T-helper 2 cell (primary cell): ENCODE measurements at places on chromosomes 5 and 9.

GRCh38 chr9:14189146-14189545 lies 124.8 kb downstream of the NFIB start:
- no peak for DNase-seq

DNA sequence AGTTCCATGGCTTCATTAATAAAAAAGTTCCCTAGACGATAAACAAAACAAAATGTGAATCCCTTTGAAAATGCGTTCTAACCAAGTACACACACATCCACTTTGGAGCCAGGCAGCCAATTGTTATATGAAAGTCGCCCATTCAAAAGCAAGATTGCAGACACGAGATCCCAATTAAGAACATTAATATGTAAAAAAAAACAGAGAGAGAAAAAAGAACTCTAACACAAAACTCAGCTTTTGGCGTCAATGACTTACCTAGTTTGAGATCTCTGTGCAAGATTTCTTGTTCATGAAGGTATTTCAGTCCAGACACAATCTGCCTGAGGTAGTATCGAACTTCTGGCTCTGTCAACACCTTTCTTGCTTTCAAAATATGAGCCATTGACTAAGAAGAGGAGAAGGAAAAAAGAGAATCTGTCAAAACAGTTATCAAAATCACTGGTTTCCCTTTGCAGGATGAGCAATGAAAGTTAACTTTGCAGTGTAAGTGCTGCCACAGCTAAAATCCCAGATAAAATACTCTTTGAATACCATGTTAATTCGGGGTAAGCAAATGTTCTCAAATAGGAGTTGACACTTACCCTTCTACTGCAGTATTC lies 1.6 kb downstream of the PLK2 start:
- no peak for DNase-seq

DNA sequence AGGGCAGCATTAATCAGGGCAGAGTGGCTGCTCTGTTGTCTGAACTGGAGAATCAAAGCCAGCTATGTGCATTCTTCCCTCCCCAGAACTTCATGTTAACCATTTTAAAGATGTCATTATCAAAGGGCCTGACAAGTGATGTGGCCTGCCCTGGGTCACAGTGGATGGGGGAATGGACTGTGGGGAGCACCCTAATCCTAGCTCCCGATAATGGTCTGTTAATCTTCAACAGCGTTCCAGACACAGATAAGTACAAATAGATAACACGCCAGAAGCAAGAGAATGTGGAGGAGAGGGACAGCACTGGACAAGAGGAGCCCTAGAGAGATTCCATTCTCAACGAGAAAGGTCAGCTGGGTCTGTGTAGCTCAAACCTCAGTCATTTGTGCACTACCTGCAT lies 77.5 kb downstream of the DPYSL3 start:
- DNase-seq, result no peak

- peak; percentile 82 for DNase-seq
Observed at GRCh38 chr5:50751064-50751657, 84.7 kb downstream of the PARP8 start.

DNA sequence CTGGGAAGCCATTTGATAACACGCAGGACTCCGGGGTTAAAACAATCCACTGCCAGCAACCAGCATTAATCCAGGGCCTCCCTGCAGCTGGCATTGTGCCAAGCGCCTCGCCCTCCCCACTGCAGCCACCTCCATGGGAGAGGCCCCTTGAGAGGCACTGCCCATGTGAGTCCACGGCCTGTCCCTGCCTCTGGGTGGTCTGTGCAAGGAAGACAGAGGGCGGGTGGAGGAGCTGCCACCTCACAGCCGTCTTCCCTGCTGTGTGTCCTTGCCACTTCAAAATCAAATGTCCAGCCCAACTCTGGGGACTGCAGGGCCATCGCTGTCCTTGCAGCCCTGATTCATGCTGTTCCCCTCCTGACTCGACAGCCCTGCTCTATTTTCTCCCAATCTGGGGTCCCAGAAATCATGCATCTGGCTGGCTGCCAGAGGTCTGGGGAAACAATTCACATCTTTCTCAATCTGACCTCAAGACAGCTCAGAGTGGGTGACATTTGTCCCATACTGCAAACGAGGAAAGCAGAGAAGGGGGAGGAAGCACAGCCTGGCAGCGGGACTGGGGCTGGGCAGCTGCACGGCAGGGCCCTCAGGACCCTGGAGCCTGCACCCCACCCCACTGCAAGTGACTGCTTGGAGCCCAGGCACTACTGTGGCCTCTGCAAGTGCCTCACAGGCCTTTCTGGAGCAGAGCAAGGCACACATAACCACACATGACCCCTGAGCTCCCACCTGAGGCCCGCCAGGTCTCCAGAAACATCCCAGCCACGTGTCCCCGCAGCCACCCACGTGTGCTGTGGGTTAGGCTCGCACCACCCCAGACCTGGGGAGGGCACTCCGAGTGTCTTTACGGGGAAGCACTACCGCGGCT lies 15.7 kb downstream of the BRD3OS start:
- no peak for DNase-seq

GRCh38 chr9:89029788-89030187 lies 38.5 kb downstream of the S1PR3 start:
- no peak for DNase-seq

DNA sequence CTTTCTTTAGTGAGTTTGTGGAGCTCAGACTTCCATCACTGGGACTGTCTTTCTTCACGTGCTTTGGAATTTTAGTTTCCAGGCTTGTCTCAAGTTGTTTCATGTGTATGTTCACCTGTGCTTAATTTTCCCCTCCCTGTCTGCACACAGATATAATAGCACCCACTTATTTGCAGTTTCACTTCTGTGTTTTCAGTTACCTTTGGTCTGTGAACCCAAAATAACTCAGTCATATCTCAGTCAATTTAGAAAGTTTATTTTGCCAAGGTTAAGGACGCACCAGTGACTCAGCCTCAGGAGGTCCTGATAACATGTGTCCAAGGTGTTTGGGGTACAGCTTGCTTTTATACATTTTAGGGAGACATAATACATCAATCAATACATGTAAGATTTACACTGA lies 330.4 kb downstream of the ICE1 start:
- DNase-seq, result no peak

DNA sequence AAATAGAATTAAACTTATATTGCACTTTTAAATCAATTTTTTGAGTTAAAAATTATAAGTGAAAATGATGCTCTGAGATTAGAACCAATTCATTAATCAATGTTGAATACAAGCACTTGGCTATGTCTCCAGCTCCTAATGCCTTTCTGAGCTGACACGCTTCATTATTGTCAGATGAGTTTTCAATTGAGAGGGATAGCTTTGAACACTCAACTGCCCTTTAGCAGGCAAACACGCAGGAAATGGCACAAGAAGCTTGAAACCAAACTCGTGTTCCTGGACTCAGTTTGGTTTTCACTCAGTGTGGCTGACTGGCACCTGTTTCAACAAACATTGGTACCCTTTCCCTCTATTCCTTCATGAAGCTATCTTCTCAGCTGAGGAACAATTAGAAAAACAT lies 109.8 kb downstream of the MCTP1 start:
- no peak for DNase-seq

DNA sequence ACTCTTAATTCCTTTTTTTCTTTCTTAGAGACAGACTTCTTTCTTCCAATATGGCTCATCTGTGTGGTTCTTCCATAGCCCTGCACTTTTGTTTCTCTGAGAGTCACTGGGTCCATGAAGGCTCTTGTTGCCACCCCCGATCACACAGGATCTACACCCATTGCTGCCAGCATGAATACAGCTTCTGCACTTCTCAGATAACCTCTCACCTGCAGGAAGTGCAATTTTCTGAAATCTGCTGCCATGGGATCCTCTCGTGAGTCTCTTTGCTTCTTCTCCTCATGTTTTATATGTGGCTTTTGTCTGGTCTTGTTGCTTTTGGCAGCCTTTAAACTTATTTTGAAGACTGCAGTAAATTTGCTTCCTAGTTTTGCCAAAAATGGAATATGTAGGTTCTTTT lies 171.2 kb downstream of the TMEM167A start:
- no peak for DNase-seq

- DNase-seq, result peak; percentile 92
Observed at GRCh38 chr9:93450945-93451815, at the start of gene FAM120A. Gene FAM120A, plus strand, starts transcription at chr9:93451685. Its CDS starts 231 bp downstream, at chr9:93451916.

- no peak for DNase-seq
Observed at GRCh38 chr5:78331523-78332080, 28.8 kb upstream of the SCAMP1 start.

DNA sequence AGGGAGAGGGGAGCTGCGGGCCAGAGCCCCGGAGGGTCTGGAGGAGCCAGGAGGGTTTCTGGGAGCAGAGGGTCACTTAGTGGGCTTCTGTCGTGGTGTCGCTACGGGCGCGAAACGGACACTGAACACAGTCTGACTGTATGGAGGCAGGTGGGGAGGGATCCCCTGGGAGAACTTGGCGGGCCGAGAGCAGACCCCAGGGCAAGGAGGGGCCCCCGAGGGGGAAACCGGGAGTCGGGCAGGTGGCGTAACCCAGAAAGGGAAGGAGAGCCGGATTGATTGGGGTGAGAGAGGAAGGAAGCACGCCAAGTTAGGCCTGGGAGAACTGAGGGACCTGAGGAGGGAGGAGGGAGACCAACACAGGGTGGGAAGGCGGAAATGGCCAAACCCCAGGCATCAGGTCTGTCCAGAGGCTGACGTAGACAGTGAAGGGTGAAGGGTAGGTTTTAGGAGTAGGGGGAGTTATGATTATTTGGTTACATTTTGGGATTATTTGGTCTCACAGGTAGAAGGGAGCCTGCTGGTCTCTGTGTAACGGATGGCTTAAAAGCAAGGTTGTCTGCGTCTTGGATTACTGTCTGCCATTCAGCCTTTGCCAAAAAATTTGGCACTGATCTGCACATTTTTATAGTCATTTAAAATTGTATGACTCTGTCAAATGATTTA lies 3.3 kb upstream of the MSMP start:
- no peak for DNase-seq

GRCh38 chr9:126085170-126085569 lies 241.5 kb upstream of the MVB12B start:
- no peak for DNase-seq

DNA sequence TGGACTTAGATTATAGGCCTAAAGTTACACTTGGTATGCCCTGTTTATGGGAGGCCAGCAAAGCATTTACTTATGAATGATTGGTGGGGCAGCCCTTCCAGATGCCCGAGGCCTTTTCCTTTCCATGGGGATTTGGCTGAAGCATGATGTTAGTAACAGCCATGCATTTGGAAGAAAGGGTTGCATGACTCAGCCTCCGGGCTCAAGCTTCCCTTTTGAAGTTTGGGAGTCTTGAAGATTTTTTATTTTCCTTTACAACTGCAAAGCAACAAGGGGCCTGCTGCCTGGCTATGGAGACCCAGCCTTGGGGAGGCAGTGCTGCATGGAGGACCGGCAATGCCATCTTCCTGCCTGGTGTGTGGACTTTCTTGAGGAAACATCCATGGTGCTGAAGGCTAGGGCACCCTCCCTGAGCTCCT lies 244.7 kb downstream of the ICE1 start:
- DNase-seq, result no peak

DNA sequence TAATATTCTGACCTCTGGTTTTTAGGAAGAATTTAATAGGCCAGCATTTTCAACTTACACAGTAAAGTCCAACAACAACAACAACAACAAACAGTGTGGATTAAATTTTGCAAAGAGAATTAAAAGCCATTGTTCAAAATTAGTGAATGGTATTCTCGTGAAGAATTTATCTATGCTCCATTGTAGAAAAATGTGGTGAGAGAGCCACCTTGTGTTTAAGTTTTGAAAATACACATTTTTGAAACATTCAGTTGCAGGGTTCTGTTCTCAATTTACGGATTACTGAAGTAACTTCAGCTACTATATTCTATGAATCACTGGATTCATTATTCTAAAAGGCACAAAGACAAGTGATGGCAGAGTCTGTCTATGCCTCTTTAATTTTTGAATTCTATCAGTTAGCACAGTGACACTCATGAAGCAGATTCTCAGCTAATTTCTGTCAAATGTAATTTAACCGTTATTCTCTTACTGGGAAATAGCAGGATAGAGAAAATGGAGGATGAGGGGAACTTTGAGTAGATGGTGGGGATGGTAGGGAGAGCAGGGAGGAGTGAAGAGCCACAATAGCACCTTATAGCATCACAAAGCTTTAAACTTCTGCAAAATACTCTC lies 11.0 kb downstream of the CCDC152 start:
- DNase-seq, result no peak

- DNase-seq, result no peak
Observed at GRCh38 chr5:176700239-176700847, 53.1 kb downstream of the TSPAN17 start.

- no peak for DNase-seq
Observed at GRCh38 chr5:58937031-58937681, 354.3 kb downstream of the RAB3C start.

GRCh38 chr5:128201065-128201926 lies 117.7 kb downstream of the SLC12A2 start:
- peak; percentile 73 for DNase-seq

- peak; percentile 50 for DNase-seq
Observed at GRCh38 chr5:149990518-149991376, 9.7 kb downstream of the TIGD6 start.

DNA sequence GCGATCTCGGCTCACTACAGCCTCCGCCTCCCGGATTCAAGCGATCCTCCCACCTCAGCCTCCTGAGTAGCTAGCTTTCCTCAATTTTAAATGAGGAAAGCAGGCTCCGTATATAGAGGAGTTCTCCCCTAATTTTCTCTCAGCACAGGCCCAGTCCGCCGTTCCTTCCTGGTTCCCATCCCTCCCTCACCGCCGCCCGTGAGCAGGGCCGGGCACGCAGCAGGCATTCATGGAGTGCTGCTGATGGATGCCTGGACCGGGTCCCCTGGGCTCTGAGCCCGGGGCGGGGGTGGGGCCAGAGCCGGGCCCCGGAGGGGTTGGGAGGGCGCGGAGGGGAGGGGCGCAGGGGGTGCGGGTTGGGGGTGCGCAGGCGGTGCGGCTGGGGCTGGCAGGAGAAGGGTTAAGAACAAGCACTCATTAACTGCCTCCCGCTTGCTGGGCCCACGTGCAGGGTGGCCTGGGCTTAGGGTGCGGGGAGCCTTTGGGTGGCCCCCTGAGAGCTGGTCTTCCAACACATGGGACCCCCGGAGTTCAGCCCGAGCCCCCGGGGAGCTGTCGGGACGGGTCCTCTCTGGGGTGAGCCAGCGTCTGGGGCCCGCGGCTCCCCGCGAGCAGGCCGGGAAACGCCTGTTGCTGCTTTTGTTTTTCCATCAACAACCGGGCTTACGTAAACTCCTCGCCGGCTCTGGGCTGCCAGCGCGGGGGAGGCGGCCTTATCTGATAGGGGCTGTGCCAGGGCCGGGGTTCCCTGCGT lies 33.7 kb downstream of the LHX2 start:
- no peak for DNase-seq

DNA sequence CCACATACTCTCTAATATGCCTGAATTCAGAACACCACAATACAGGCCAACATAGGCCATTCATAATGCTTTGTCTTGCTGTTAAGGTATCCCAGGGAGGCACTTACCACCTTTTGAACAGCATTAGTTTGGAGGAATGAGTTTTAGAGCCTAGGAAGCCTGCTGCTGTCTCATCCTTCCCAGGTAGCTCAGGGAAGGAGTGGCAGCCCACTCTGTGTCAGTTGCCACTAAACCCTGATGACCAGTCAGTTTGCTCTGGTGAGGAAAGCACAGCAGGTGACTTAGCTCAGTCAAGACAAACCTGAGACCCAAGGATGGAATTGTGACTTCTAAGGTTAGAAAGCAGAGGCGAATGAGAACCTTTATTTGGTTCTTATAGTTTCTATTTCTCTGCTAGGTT lies 337.4 kb upstream of the ATP10B start:
- DNase-seq, result no peak

GRCh38 chr5:33372721-33373472 lies 67.9 kb upstream of the TARS1 start:
- no peak for DNase-seq
